GM12878 (cell line): ENCODE measurements at places on chromosomes 6 and 20. TPM values are rescaled to one million over a fixed set of nuclear protein-coding genes. Genes with fewer than 3 reads are reported as not detected.

VSX1 gene
- polyA plus RNA-seq: not detected in 2 replicates

COL19A1 gene
- 3.6 and 5.3 TPM in 2 replicates for polyA plus RNA-seq

IPCEF1 gene
- polyA plus RNA-seq: 1.3 and 2.1 TPM in 2 replicates

LCA5 gene
- 0.21 and 0.39 TPM in 2 replicates for polyA plus RNA-seq

RALGAPB gene
- 10.0 and 11.5 TPM in 2 replicates for polyA plus RNA-seq

DNA sequence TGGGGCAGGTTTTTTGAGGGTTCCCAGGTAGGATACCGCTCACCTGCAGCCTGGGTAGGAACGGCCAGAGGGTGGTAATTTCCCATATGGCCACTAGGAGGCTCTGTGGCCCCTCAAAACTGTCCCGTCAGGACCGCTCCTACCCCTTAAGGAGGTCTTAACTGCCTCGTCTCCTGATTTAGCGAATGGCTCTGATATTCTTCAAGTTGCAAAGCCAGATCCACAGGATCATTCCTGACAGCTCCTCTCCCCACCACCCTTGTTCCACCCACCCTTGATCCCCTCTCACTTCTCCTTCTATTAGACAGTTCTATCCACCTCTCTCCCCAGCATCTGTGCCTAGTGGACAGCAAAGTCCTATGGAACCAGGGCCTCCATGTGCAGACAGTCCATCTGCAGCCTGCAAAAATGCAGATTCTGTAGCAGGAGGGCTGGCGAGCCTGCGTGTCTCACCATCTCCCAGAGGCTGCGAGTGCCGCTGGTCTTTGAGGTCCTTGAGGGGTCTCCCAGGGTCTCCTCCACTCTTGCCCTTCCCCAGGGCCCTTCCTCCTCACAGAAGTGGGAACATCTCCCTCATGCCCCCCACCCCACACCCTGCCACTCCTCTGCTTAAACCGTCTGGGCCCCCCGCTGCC is 34.3 kb upstream of the ZBP1 start:
- DNase-seq: no peak

DNA sequence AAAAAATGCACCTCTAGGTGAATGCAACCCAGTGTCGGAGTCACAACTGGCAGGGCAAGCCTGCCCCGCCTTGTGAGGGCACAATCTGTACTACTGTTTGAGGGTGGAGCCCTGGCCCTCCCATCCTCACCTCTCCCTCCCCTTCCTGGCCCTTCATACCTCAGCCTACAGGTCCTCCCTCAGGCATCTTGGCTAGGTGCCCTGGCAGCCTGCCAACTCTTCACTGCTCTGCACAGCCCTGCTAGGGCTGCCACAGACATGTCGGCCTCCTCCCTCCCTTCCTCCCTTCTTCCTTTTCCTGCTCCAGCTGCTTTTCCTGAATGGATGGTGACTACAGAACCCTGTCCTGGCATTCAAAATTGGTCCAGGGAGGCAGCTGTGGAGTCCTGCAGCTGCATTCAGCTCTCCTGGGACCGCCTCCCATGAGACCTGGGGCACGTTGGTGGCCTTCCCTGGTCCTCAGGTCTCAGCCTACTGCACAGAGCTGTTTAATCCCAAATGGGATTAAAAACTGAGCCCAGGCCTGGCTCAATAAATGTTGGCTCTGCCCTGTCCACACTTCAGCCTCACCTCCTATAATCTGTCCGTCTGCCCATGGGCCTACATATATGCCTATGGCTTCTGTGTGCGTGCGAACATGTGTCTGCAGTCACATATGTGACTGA is 52.7 kb downstream of the CDH22 start:
- DNase-seq: no peak

- no peak for DNase-seq
Observed at GRCh38 chr20:25309395-25310267, 61.7 kb downstream of the PYGB start.

DNA sequence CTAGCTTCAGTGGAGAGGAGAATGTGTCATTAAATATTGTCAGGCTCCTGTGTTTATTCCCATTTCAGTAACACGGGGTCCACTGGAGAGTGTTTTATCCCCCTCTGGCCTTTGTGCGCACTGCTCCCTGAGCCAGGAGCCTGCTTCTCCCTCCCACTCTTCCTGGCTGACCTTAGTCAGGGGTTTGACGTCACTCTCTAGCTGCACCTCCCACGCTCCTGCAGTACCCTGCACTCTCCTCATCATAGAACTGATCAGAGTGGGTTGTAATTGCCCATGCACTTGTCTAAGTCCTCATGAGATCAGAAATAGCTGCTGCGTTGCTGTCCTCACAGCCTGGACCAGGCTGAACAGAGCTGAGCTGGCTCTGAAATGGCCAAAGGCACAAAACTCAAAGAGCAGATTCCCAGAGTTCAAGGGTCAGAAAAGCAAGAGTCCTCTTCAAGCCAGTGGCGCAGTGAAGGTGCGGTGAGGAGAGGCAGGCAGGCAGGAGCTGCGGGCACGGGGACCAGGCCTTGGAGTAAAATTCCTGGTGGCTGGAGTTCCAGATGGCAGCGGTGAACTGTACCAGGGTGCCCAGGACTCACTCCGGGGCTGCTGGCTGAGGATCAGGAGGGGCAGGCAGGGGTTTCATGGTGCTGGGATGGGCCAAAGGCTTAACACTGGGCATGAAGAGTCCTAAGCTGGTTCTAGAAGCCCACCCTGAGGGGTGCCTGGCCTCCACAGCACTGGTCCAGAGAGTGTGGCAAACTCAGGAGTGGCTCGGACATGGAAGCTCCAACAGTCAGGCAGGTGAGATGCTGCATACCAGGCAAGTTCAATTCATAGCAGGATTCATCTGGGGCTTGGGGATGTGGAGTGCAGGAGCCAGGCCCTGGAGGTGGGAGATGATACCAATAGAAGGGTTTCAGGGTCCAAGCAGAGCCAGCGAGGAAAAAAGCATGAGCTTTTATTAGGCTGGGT is 170.9 kb downstream of the SCP2D1 start:
- DNase-seq: no peak
